Activated CD8-positive, alpha-beta T cell treated with anti-CD3 and anti-CD28 coated beads for 36 hours (primary cell): ENCODE measurements at places on chromosomes 7 and 10. TPM values are rescaled to one million over a fixed set of nuclear protein-coding genes. Genes with fewer than 3 reads are reported as not detected.

DNA sequence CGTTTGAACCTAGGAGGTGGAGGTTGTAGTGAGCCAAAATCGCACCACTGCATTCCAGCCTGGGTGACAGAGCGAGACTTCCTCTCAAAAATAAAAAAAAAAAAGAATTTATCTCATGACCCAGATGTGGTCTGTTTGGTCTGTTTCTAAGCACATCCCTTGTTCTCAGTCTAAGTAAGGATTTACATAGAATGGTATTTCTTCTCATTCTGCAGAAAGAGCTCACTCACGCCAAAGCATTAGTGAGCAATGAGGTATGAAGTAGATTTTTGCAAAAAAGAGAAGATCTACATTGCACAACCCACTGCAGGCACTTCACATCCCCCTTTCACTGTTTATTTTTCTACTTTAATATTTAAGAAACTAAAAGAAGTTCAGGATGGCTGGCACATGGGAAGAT lies 76.5 kb upstream of the FGL2 start:
- peaks cover 2% of the 10 kb centered on the region for H3K36me3 ChIP-seq
- DNase-seq = no peak
- H3K27ac ChIP-seq = no peak overlapping the region
- H3K27me3 ChIP-seq = no peaks in the 10 kb centered on the region
- H3K4me1 ChIP-seq = peaks cover 3% of the 10 kb centered on the region
- no peak overlapping the region for H3K4me3 ChIP-seq

- H3K4me3 ChIP-seq = no peak overlapping the region
- no peak for DNase-seq
- H3K27ac ChIP-seq = no peak overlapping the region
- H3K4me1 ChIP-seq = no peaks in the 10 kb centered on the region
- H3K27me3 ChIP-seq = no peaks in the 10 kb centered on the region
Observed at GRCh38 chr7:9835199-9835598, 1138.5 kb upstream of the PHF14 start.

The MIOS gene
- 67.3 TPM for total RNA-seq

The SORCS1 gene
- not detected for total RNA-seq

The FXYD4 gene
- total RNA-seq = not detected
